ENCODE measurements at places on chromosomes 3 and 15. TPM values are rescaled to one million over a fixed set of nuclear protein-coding genes. Genes with fewer than 3 reads are reported as not detected.
A peak's percentile ranks its signal among the peaks of the same experiment; 100 is the strongest.

- H3K27ac ChIP-seq: no peak overlapping the region
- H3K4me1 ChIP-seq: no peaks in the 10 kb centered on the region
- H3K36me3 ChIP-seq: no peaks in the 10 kb centered on the region
- no peak for DNase-seq
- H3K4me3 ChIP-seq: no peak overlapping the region
Measured at GRCh38 chr3:20245781-20246180, 59.8 kb upstream of the SGO1 start.

GRCh38 chr3:30786365-30786764, 108.1 kb downstream of the GADL1 start:
- H3K27me3 ChIP-seq: no peaks in the 10 kb centered on the region
- H3K4me3 ChIP-seq: no peak overlapping the region
- DNase-seq: no peak
- H3K4me1 ChIP-seq: no peaks in the 10 kb centered on the region
- H3K36me3 ChIP-seq: no peaks in the 10 kb centered on the region

- H3K27me3 ChIP-seq: no peaks in the 10 kb centered on the region
- H3K4me3 ChIP-seq: no peak overlapping the region
- H3K4me1 ChIP-seq: peaks cover 32% of the 10 kb centered on the region
- no peaks in the 10 kb centered on the region for H3K36me3 ChIP-seq
- no peak for DNase-seq
Measured at GRCh38 chr3:30665539-30665938, 59.1 kb downstream of the TGFBR2 start.

FXR1 gene
- total RNA-seq: 126 TPM

GANC gene
- 11.8 TPM for total RNA-seq

DNA sequence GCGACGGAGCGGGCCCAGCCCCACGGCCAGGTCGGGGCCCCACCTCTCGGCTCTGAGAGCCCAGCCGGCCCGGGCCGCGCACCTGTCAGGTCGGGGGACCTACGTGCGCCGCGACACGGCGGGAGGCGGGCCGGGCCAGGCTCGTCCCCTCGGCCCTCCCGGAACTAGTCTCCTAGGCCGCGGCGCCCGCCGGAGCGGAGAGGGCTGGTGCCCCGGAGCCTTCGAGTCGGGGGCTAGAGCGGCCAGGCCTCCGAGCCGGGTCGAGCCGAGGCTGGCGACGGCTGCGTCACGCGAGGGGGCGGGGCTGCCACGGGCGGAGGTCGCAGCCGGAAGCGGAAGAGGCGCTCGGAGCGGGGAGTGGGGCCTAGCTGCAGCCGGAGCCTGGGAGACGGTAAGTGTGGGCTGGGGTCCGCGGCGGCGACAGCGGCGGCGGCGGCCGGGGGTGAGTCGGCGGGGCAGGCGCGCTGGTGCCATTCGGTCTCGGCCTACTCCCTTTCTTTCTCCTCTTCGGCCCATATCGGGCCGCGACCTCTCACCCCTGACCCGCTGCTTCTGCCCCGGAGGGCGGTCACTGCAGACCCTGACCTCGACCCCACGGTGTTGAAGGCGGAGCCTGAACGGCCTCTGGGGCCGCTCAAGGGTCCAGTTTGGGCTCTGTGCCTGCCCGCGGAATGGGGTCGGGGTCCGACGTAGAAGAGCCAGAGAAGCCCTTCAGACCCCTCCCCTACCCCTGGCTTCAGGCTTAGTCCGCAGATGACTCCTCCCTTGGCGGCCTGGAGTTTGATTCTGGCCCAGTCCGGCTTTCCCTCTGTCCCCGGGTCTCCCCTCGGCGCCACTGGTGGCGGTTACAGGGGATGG, at the start of gene CLK3:
Gene CLK3 (plus strand): TSS at position 329 of the 858 bp plus-strand sequence. CDS start 3,361 bp downstream, outside the sequence.
- H3K4me1 ChIP-seq: peaks cover 9% of the 10 kb centered on the region
- H3K27me3 ChIP-seq: no peaks in the 10 kb centered on the region
- peak within 1 kb of the TSS; percentile 94 for H3K4me3 ChIP-seq
- H3K27ac ChIP-seq: peak within 1 kb of the TSS; percentile 82
- 0 out of 2 replicates have a peak, but pooled peaks cover 2% of the 10 kb centered on the region for H3K36me3 ChIP-seq

DNA sequence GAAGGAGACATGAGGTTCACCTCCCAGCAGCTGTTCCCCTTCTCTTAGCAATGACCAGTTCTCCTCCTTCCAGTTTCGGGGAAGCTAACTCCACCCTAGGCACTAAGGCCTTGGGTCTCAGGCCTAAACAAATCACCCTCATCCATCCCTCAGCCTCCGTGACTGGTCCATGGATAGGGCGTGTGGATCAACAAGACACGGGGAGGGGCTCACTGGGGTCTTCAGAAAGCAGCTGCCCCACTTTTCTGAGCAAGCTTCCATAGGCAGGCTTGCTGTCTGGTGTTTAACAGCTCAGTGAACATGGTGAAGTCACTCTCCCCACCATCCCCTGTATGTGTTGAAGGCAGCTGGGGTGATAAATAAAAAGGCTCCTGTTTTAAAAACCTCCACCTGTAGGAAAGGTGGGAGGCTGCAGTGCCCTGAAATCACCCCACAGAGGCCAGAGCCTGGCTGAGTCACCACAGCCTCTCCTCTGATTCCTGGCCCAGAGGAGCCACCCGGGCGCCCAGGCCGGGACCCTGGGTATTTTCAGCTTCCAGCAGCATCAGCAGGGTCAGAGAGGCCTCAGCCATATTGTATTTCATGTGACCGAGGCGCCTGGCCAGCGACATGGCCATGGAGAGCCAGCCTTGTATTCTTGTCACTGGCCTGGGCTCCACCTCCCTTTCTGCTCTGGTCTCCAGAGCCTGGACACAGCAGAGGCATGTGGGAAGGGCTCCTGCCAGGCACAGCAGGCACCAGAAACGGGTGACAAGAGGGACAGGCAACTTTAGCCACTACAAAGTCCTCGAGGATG, 60.3 kb upstream of the HERC1 start:
- peaks cover 10% of the 10 kb centered on the region for H3K4me1 ChIP-seq
- H3K27ac ChIP-seq: no peak overlapping the region
- DNase-seq: no peak
- no peaks in the 10 kb centered on the region for H3K36me3 ChIP-seq

TMEM212 gene
- total RNA-seq: not detected

GRCh38 chr3:193377591-193377990, 962 bp downstream of the ATP13A5 start:
- H3K27me3 ChIP-seq: no peaks in the 10 kb centered on the region
- H3K36me3 ChIP-seq: no peaks in the 10 kb centered on the region
- no peak overlapping the region for H3K4me3 ChIP-seq
- no peaks in the 10 kb centered on the region for H3K4me1 ChIP-seq
- no peak for DNase-seq

TM4SF4 gene
- 2.7 TPM for total RNA-seq

- H3K27ac ChIP-seq: no peak overlapping the region
- H3K36me3 ChIP-seq: no peaks in the 10 kb centered on the region
- H3K4me3 ChIP-seq: no peak overlapping the region
- no peaks in the 10 kb centered on the region for H3K27me3 ChIP-seq
- DNase-seq: no peak
- H3K4me1 ChIP-seq: no peaks in the 10 kb centered on the region
Measured at GRCh38 chr3:183478501-183478900, 50.1 kb upstream of the MCF2L2 start.

GRCh38 chr15:27671819-27672437, 427.2 kb downstream of the OCA2 start:
- no peak for DNase-seq
- no peaks in the 10 kb centered on the region for H3K36me3 ChIP-seq
- H3K27me3 ChIP-seq: no peaks in the 10 kb centered on the region
- H3K4me3 ChIP-seq: no peak overlapping the region

GRCh38 chr3:100027321-100027720, 87.0 kb downstream of the FILIP1L start:
- no peak overlapping the region for H3K4me3 ChIP-seq
- H3K36me3 ChIP-seq: no peaks in the 10 kb centered on the region
- H3K4me1 ChIP-seq: peaks cover 86% of the 10 kb centered on the region
- DNase-seq: no peak

CKMT1A gene
- 3.0 TPM for total RNA-seq

GRCh38 chr3:194374935-194375334, 5.4 kb upstream of the LRRC15 start:
- no peaks in the 10 kb centered on the region for H3K36me3 ChIP-seq
- 0 out of 2 replicates have a peak, but pooled peaks cover under 1% of the 10 kb centered on the region for H3K4me1 ChIP-seq
- peak; percentile 13 for DNase-seq

GRCh38 chr3:16190704-16191103, 16.2 kb downstream of the GALNT15 start:
- no peak overlapping the region for H3K27ac ChIP-seq
- no peaks in the 10 kb centered on the region for H3K27me3 ChIP-seq
- no peak for DNase-seq

GRCh38 chr3:21792176-21792575, 41.2 kb upstream of the ZNF385D start:
- H3K27me3 ChIP-seq: no peaks in the 10 kb centered on the region
- DNase-seq: no peak
- H3K4me1 ChIP-seq: no peaks in the 10 kb centered on the region

SLC9C1 gene
- total RNA-seq: 0.23 TPM

GRCh38 chr15:50876989-50877360, 31.5 kb upstream of the AP4E1 start:
- peak; percentile 88 for DNase-seq
- no peaks in the 10 kb centered on the region for H3K27me3 ChIP-seq
- peak overlapping the region; percentile 77 for H3K27ac ChIP-seq
- no peak overlapping the region for H3K4me3 ChIP-seq
- no peaks in the 10 kb centered on the region for H3K36me3 ChIP-seq

DNA sequence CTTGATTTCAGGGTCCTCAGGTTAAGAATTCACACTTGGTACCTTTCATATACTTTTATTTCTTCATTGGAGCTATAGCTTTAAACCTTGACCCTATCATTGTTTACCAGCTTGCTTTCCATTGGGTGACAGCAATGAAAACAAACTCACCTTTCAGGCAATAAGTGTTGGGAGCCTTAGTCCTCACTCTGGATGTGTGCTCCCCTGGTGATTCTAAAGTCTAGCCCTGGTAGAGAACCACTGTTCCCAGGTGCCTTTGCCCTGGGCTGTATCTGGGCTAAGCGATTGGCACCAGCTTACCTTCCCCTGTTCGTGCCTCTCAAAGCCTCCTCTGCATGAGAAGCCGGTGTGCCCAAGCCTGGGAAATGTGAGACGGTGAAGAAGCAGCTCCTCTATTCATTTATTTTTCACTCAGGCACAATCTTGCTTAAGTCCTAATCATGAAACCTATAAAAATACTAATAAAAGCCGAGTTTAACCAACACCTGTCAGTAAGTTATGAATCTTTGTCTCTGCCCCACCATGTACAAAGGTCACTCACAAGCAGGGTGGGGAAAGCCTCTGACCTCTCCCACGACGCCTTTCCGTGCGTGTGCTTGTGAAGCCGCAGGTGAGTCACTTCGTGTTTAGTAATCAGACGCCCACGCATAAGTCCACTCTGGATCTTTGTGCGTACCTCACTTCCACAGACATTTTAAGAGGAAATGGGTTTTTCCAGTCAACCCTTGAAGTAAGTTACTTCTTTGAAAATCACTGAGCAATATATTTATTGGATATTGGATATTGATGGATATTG, 12.8 kb upstream of the ARRDC4 start:
- H3K4me3 ChIP-seq: no peak overlapping the region
- DNase-seq: no peak
- H3K27ac ChIP-seq: no peak overlapping the region
- no peaks in the 10 kb centered on the region for H3K36me3 ChIP-seq

DNA sequence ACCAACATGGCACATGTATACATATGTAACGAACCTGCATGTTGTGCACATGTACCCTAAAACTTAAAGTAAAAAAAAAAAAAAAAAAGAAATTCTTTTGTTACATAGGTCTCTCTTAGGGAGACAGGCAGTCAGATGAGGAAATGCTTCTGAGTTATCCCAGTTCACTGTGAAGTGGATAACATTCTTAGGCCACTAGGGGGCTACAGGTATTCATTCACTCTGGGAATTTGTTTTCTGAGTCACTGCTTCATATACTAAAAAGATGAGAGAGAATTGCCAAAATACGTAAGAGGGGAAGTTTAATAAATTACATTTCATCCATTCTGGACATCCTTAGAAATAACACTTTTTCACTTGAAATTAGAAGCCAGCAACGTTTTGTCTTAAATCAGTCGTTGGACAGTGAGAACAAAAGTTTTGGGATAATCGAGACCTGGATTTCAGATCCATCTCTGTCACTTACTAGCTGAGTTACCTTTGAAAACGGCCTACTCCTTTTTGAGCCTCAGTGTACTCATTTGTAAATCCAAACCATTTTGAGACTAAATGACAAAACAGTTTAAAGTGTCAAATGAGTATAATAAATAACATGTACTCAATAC, 738.4 kb upstream of the ALCAM start:
- no peaks in the 10 kb centered on the region for H3K4me1 ChIP-seq
- H3K36me3 ChIP-seq: no peaks in the 10 kb centered on the region
- H3K4me3 ChIP-seq: no peak overlapping the region

DNA sequence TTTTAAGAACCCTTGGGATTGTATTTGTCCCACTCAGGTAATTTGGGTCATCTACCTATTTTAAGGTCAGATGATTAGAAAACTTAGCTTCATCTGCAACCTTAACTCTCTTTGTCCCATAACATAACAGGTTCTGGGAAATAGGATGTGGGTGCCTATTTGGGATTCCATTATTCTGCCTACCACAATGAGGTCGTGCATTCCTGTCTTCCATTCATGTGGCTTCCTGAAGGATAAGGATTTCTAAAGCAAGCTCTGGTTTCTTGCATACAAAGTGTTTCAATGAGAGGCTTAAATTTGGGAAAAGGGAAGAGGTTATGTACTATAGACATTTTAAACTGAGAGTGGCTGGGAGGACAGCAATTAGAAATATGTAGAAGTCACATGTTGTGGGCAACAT, 190.3 kb downstream of the MCTP2 start:
- no peaks in the 10 kb centered on the region for H3K27me3 ChIP-seq
- no peak overlapping the region for H3K4me3 ChIP-seq
- H3K4me1 ChIP-seq: no peaks in the 10 kb centered on the region
- no peak overlapping the region for H3K27ac ChIP-seq
- no peaks in the 10 kb centered on the region for H3K36me3 ChIP-seq
- DNase-seq: no peak

DNA sequence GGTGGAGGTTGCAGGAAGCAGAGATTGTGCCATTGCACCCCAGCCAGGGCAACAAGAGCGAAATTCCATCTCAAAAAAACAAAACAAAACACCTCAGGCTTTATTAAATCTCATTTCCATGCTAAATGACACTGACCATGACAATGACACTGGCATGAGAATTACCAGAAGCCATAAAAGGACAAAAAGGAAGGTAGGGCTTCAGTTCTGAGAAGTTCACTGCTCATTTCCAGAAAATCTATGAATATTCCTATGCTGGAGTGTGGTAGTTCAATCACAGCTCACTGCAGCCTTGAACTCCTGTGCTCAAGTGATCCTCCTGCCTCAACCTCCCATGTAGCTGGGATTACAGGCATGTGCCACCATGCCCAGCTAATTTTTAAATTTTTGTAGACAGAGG, 44.7 kb downstream of the PCNP start:
- H3K27me3 ChIP-seq: no peaks in the 10 kb centered on the region
- H3K4me3 ChIP-seq: no peak overlapping the region
- H3K4me1 ChIP-seq: no peaks in the 10 kb centered on the region
- H3K36me3 ChIP-seq: no peaks in the 10 kb centered on the region
- no peak for DNase-seq

GRCh38 chr3:197828-198491, 1.4 kb downstream of the CHL1 start:
- no peaks in the 10 kb centered on the region for H3K4me1 ChIP-seq
- H3K27ac ChIP-seq: no peak overlapping the region
- H3K36me3 ChIP-seq: no peaks in the 10 kb centered on the region
- H3K4me3 ChIP-seq: no peak overlapping the region

Data from Caco-2 (cell line).